ENCODE measurements at places on chromosomes 3 and 15.

GRCh38 chr15:52008359-52008697 is 10.7 kb upstream of the MAPK6 start:
- no peak for DNase-seq

DNA sequence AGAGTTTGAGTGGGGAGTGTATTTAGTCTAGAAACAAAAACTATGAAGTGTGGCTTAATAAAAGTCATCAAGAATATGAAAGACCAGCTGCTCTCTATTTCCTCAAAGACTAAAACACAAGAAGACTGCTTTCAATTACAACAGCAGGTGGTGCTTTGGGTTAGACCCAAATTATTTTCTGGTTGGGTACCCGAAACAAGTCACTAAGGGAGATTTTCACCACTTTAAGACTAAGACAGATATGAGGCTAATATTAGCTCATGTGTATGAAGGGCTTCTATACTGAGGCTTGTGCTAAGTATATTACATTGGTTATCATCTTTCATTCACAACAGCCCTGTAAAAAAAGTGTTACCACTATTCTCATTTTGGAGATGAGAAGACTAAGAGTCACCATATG is 43.1 kb downstream of the COL8A1 start:
- DNase-seq, result no peak

GRCh38 chr3:66198437-66199088 is 22.2 kb upstream of the SLC25A26 start:
- DNase-seq, result no peak

GRCh38 chr3:8663177-8664061 is 18.8 kb upstream of the SSUH2 start:
- DNase-seq, result peak; percentile 81

- DNase-seq, result peak; percentile 98
Observed at GRCh38 chr3:127820826-127821313, 1.4 kb downstream of the MGLL start.

- DNase-seq, result no peak
Observed at GRCh38 chr3:154972951-154973350, 107.2 kb upstream of the MME start.

GRCh38 chr3:100857863-100858262 is 135.4 kb downstream of the ABI3BP start:
- no peak for DNase-seq

DNA sequence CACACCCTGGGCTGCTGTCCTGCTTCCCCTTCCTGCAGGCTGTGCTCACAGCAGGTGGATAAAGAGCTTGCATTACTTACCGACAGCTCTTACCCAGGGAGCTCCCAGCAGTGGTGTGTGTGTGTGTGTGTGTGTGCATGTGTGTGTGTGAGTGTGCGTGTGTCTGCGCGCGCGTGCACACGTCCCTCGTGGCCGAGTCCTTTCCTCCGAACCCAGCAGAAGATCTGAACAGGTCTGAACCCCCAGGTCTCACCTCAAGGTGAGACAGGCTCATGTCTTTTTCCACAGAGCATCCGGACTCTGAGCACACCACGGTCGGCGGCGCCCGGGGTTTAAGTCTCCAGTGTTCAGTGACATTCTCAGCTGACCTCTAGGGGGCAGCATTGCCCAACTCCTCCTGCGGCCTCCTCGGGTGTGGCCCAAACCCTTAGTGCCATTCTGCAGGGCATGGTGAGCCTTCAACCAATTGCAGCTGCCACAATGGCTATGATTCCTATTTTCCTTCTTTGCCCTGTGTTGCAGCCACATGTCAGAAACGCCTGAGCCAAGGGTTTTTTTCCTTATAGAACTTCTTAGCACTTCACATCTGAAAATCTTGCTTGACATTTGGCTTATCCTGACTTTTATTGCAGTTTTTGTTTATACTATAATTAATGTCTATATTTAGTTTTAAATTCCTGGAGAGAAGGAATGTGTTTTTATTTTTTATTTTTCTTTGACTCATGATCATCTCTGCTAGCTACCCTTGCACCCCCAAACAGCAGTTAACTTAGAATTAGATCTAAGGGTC is 64.1 kb upstream of the KLHL25 start:
- DNase-seq, result peak; percentile 1
